A172 (cell line): ENCODE measurements at places on chromosomes 16 and 17. TPM values are rescaled to one million over a fixed set of nuclear protein-coding genes. Genes with fewer than 3 reads are reported as not detected.
A peak's percentile ranks its signal among the peaks of the same experiment; 100 is the strongest.

Gene XYLT1
- not detected in 2 replicates for total RNA-seq

Gene C17orf50
- total RNA-seq = not detected in 2 replicates

Gene HSPB9
- total RNA-seq = not detected in 2 replicates

Gene PRR35
- total RNA-seq = not detected in 2 replicates

Gene C1QL1
- 22.9 and 28.2 TPM in 2 replicates for total RNA-seq

Gene ACE
- total RNA-seq = 4.4 and 7.6 TPM in 2 replicates

Gene PLLP
- 0.55 TPM in 1 of 2 replicates, not detected in the other for total RNA-seq

DNA sequence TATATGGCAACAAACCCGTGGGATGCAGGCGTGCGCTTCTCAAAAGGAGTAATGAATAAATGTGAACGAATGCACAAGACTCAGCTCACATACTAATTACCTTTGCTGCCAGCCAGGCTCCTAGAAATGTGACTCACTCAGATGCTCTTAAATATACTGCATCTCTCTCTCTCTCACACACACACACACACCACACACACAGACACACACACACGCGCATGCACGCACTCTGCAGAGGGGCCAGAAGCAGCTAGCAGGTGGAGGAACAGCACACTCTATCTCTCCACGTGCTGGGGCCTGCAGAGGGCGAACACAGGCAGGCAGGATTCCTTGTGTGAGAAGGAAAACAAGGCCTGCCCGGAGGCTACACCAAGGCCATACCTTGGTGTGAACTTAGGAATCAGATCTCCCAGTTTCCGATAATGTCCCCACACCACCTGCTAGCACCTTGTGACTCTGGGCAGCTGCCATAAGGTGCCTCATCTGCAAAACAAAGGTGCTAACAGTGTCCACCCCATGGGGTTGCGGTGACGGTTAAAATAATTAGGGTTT, 5.3 kb downstream of the GPRC5B start:
- DNase-seq = peak; percentile 54

DNA sequence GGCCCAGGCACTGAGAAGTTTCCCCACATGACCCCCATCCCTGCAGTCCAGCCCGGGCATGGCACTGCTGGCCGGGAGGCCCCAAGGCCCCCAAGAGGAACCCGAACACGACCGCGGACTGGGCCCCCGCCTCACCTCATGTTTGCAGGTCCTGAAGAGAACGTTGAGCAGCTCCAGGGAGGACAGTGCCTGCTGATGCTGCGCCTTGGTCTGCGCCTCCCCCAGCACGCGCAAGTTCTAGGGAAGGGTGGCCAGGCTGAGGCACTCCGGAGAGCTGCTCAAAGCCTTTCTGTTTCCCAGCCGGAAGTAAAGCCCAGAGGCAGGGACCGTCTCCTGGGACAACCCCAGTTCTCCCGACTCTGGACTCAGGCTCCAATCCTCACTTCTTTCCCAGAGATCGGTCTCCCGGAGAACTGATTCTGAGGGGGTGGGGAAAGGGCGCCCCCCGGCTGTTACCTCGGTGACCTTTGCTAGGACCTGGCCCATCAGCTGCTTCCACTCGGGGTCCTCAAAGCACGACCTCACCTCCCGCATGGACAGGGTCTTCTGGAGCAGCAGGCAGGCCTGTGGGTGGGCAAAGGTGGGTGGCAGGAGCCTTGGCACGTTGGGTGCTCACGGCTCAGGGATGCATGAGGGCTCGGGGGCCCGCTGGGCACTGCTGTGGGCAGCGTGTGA, 13.7 kb downstream of the MYBBP1A start:
- DNase-seq = no peak

- DNase-seq = no peak
Observed at GRCh38 chr16:2422123-2422867, 7.0 kb upstream of the CCNF start.

DNA sequence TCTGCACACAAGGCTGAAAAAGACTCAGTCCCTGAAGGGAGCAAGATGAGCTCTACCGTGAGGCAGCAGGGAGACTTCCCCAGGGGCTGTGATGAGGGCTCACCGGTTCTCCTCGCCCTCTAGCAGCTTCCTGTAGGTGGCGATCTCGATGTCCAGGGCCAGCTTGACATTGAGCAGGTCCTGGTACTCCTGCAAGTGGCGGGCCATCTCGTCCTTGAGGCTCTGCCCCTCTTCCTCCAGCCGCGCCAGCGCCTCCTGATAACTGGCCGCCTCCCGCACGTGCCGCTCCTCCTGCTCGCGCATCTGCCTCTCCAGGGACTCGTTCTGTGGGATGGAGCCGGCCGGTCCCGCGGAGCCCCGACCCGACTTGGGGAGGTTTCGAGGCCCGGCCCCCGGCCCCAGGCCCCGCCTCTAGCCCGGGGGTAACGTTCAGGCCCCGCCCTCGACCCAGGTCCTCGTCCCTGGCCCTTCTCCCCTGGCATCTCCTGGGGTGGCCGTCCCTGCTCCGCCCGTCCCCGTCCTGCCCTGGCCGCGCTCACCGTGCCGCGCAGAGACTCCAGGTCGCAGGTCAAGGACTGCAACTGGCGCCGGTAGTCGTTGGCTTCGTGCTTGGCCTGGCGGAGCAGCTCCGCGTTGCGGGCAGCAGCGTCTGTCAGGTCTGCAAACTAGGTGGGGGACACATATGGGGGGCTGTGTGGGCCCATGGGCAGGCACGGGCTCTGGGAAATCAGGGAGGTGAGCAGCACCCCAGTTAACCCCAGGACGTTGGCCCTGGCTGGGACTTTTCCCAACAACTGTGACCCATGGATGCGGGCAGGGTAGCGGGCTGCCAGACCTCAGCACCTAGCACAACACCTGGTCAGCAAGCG, 3.9 kb downstream of the GFAP start:
- DNase-seq = peak; percentile 42

DNA sequence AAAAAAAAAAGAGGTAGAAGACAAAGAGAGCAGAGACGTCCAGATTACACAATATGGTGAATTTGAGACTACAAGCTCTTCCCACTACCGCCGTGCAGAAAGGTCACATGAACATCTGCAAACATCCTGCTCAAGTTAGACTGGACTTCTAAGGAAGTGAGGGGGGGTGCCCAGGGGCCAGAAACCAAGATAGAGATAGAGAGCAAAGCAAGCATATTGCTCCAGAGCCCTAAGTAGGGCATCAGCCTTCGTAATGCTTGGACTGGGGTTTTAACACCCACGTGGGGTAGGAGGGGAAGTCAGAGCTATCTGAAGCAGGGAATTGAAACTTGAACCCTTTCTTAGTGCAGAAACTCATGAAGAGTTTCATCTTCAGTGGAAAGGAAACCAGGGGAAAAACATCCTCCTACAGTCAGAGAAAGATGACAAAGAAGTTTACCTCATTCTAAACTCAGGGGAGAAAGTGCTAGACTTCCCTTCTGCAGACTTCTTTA, 8.7 kb downstream of the CLEC19A start:
- no peak for DNase-seq

GRCh38 chr17:31815212-31815730, 43.8 kb downstream of the COPRS start:
- no peak for DNase-seq

GRCh38 chr17:67015001-67015400, 29.4 kb upstream of the CACNG1 start:
- DNase-seq = no peak

GRCh38 chr17:13601776-13602551, at the start of gene HS3ST3A1:
Gene HS3ST3A1, minus strand, starts transcription at chr17:13601929. Its CDS starts 800 bp downstream, at chr17:13601129.
- DNase-seq = peak; percentile 87

- no peak for DNase-seq
Observed at GRCh38 chr16:8967132-8967821, 3.6 kb upstream of the USP7 start.

DNA sequence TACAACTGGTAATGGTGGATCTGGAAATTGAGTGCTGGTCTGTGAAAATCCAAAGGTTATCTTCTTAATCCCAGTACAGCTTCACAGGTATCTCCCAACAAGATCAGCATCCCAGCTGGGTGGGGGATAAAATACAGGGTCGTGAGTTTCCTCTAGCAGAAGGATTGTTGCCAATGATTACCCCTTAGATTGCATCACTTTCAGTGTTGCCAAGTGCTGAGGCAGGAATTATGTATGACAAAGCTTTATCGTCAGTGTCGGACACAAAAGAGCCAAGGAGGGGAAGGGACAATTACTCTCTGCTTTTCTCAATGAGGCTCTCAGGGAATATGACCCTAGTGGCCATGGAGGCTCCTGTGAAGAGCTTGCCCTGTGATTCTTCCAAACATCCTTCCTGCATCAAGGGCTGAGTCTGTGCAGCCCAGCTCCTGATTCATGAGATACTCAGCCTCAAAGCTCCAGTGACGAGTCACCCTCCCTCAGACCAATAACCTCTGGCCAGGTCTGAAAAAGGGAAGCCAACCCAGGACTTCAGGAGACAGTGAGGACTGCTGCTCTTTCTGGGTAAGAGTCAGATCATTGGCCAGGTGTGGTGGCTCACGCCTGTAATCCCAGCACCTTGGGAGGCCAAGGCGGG, 15.0 kb downstream of the OR1F1 start:
- no peak for DNase-seq

GRCh38 chr17:45132320-45132571, at the start of gene PLCD3:
Gene PLCD3, minus strand, starts transcription at chr17:45132515. Its CDS starts 105 bp downstream, at chr17:45132410.
- DNase-seq = no peak

GRCh38 chr17:66990047-66990446, 25.5 kb downstream of the CACNG4 start:
- no peak for DNase-seq

- no peak for DNase-seq
Observed at GRCh38 chr16:56263711-56264608, 72.7 kb downstream of the GNAO1 start.

DNA sequence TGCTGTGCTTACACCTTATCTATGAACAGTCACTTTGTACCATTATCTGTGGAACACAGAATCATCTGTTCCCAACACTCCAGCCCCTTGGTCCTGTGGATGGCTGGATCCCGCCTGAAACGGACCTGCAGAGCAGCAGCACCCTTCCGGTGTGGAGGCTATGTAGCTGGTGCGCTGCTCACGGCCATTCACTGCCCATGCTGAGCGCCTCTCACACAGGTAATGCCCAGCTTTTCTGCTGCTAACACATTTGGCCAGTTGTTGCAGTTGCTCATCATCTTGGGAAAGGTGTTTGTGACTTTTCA, 11.4 kb upstream of the PLK1 start:
- no peak for DNase-seq

- peak; percentile 91 for DNase-seq
Observed at GRCh38 chr16:47713225-47713595, 252.1 kb downstream of the PHKB start.

DNA sequence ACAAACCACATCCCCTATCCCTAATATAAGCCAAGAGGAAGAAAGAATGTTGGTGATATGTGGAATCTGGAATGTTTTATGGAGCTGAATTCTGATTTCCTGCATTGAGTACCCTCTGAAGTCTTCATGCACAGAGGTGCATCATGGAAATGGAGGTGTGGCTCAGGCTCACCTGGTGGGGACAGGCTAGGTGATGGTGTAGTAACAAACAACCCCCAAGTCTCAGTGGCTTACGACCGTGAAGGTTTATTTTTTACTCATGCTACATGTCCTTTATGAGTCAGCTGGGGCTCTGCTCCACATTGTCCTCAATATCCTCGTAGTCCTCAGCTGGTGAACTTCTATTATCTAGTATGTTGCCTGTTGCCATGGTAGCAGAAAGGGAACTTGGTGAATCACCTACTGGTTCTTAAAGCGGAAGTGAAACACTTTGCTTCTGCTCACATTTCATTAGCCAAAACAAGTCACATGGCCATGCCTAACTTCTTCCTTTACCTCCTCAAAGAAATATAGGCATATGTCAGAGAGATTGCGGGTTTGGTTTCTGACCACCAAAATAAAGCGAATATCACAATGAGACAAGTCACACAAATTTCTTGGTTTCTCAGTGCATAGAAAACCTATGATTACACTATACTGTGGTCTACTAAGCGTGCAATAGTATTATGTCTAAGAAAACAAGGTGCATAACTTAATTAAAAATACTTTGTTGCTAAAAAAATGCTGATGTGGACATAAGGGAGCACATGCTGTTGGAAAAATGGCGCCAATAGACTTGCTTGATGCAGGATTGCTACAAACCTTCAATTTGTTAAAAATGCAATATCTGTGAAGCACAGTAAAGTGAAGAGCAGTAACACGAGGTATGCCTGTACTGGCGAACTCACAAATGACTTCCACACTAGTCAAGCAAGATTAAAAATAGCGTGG, at the start of gene PMFBP1:
Gene PMFBP1, minus strand, starts transcription at position 51 of the 930 bp plus-strand sequence. CDS start 947 bp downstream, outside the sequence.
- peak; percentile 79 for DNase-seq

GRCh38 chr17:81412490-81413093, 17.3 kb downstream of the BAHCC1 start:
- peak; percentile 76 for DNase-seq

- no peak for DNase-seq
Observed at GRCh38 chr17:74804683-74805082, 28.5 kb upstream of the NAT9 start.
